Lung microvascular endothelial cell (primary cell): ENCODE measurements at places on chromosomes 4 and X.
A peak's percentile ranks its signal among the peaks of the same experiment; 100 is the strongest.

DNA sequence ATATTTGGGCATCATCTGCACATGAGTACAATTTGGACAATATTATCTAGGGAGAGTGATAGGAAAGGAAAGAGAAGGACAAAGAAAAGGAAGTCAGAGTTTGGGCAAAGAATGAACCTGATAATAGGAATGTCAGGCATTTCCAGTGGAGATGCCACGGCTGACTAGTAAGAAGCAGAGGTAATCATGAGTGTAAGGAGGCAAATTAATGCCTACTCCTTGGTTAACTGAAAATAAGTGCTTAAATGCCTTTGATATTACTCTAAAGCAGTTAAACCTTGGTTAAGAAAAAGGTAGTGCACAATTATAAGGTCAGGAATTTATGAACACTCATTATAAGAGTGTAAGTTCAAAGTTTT is 99.2 kb upstream of the DDIT4L start:
- no peak for DNase-seq

DNA sequence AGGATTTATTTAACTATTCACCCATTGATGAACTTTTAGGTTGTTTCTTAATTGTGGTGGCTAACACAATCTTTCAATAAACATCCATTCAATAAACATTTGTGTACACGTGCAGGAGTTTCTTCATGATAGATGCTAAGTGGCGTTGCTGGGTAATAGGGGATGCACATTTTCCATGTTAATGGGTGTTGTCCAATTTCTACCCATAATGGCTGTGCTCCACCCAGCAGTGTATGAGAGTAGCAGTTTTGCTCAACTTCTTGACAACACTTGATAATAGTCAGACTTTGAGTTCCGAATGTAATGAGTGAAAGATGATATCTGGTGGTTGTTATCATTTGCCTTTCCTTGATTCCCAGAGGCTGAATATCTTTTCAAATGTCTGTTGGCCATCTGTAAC is 104.7 kb downstream of the NHSL2 start:
- no peak for DNase-seq

DNA sequence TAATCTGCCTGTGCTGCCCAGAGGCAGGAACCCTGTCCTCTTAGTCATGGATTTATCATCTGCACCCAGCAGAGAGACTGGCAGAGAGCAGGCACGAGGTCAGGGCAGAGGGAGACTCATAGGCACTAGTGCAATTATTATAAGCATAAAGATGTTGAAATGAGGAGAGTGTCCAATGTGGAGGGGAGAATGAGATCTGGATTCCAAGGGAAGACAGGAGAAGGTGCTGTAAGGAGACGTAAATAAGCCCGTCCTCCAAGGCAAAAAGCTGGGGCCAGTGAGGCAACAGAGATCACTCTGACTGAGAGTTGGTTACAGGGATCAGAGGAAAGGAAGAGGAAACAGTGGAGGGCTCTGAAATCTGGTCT is 406.2 kb downstream of the MAPK10 start:
- no peak for DNase-seq

GRCh38 chr4:17817027-17817426 is 6.2 kb downstream of the NCAPG start:
- DNase-seq = peak; percentile 66

DNA sequence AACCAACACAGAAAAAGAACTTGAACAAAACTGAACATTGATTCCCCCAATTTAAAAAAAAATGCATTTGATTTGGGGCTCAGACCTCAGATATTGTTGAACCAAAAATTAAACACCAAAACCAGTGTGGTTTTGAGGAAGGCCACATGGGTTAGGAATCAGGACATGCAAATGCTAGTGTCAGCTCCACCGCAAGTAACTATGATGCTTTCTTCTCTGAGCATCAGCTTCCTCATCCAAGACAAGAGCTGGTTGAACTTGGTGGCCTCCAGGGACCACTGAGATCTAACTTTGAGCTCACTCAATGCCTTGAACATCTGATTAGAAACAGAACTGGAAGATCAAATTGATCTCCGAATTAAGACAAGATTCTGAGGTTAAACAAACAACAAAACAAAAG is 142.9 kb upstream of the NWD2 start:
- no peak for DNase-seq

GRCh38 chr4:38943343-38943742 is 75.7 kb downstream of the FAM114A1 start:
- DNase-seq = no peak

DNA sequence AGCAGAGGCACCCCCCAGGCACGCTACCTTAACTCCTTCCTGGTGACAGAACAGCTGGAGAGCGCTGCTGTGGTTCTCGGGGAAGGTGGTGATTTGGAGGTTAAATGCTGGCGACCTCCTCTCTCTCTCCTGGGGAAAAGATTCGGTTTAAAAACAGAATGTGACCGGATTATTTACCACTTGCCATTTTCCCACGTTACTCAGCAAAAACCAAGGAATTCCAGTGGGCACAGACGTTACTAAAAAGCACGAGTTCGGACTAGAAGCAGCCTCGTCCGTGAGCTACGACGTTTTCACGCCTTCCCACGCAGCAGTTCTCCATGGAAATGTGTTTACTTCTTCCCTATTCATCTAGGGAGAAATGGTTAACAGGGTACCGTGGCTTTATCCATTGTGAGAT is 32.3 kb upstream of the C4orf50 start:
- no peak for DNase-seq

DNA sequence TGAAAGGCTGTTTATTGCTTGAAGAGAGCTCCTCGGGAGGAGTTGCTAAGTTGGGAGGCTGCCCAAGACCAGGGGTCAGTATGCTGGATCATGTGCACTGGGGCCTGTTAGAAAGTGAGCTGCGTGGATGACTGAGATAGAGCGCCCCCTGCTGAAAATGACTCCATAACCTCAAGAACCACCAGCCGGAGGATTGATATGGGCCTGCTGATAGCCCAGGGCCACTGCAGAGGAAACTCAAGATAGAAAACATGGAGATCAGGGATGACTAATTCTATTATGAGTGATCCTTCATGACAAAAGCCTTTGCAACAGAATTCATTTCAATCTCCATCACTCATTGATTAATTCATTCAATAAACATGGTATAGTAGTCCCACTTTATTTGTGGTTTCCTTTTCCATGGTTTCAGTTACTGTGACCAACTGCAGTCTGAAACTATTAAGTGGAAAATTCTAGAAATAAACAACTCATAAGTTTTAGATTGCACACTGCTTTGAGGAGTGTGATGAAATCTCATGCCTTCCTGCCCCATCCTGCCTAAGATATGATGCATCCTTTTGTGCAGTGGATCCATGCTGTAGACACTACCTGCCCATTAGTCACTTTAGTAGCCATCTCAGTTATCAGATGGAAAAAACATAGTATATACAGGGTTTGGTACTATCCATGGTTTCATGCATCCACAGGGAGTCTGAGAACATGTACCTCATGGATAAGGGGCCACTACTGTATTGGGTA is 126.7 kb upstream of the MBNL3 start:
- DNase-seq = peak; percentile 63

GRCh38 chr4:82984459-82984858 is 26.2 kb downstream of the LIN54 start:
- peak; percentile 58 for DNase-seq

DNA sequence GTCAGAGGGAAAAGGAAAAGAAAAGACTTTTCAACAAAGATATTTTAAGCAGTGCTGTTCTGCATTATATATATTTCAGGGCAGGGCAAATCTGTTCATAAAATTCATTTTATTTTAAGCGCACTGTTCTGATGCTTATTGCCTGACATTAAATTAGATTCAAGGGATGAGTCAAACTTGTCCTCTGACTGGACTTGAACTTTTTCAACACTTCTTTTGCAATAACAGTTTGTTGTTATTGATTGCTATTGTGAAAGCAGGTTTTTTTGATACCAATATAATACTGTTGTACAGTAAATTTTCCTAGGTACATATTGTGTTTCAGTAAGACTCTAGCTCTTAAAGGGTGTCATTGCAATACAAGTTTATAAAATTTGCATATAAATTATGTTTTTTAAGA is 481.3 kb downstream of the NAF1 start:
- no peak for DNase-seq

DNA sequence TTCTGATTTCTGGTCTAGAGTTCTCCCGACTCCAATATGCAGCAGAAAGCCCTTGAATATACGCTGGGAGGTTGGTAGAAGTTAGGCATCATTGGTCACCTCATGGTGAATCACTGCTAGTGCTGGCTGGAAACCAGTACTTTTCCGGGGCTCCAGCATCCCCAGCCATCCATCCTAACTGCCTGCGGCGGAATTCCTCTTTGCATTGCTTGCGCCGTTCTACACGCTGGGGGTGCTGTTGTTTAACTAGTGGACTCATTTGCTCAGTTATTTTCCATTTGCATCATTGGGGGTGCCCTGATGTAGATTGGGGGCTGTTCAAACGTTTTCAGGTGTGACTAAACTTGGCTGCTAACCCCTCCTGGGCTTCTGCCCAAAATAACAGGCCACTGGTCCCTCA is 23.3 kb upstream of the GPR50 start:
- no peak for DNase-seq

DNA sequence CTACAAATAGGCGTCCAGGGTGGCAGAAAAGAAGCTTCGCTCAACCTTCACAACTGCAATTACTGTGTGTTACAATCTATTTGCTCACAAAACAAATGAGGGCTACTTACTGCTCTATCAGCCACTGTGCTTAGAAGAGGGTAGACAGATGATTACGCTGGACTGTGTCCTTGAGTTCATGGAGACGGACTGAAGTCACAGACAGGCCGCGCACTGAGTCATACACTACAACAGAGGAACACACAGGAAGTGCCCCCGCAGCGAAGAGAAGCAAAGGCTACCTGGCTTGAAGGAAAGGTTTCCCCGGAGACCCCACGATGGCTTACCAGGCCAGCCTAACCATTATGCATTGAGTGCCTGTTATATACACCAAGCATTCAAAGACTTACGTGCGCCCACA is 25.6 kb downstream of the FAT1 start:
- no peak for DNase-seq

DNA sequence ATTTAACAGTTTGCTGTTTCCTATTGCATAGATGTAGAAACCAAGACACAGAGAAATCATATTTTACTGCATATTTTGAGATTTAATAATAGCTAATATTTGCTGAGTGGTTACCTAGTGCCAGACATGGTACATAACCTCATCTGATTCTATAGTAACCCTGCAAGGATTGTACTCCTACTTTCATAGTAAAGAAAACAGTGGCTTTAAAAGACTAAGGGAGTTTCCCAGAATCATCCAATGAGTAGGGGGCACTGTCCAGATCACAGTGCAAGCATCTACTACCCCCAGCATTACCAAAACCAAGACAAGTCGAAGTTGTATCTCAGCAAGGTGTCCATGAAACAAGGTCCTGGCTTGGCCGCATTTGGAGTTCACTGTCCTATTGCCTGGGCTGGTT is 224.5 kb upstream of the TENM3 start:
- no peak for DNase-seq

DNA sequence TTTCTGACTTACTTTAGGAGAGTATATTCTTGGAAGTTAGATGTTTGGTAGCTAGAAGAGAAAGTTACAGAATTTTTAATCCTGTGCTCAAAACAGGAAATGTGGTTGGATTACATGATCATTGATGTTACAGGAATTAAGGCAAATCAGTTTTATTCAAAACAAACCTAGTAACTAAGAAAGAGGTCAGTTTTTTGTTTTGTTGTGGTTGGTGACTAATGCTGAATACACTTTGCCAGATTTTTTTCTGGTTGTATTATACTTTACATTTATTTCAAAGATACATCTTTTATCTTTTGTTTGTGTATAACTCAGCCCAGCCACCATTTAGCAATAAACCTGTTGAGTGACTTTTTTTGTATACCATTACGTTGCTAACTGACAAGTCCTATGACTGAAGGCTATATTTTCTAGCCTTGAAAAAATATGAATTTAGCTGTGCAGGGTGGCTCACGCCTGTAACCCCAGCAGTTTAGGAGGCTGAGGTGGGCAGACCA is 116.7 kb downstream of the KLHL8 start:
- DNase-seq = peak; percentile 64

DNA sequence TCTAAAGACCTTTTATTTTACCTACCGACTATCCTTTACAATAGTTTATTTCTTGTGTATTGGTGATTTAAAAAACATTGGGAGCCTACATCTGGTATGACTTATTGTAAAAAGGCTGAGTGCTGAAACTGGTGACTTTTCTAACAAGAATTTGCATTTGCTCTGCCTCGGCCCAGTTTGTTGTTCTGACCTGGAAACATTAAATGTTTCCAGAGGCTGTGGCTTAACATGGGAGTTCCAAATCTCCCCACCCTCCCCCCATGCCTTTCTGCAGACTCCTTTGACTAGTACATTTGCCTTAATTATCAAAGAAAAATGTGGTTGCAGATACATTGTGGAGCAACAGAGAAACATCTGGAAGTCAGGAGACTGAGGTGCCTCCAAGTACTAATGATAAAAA is 39.8 kb downstream of the SPCS3 start:
- DNase-seq = no peak

- no peak for DNase-seq
Measured at GRCh38 chr4:142567620-142568451, 278.3 kb downstream of the INPP4B start.

- no peak for DNase-seq
Measured at GRCh38 chr4:2390146-2390545, 28.3 kb downstream of the ZFYVE28 start.

GRCh38 chr4:63063760-63064159 is 1345.5 kb downstream of the TECRL start:
- DNase-seq = no peak

- peak; percentile 66 for DNase-seq
Measured at GRCh38 chr4:95165926-95166524, 382.7 kb downstream of the UNC5C start.

GRCh38 chr4:105837037-105837436 is 58.2 kb upstream of the NPNT start:
- DNase-seq = no peak

DNA sequence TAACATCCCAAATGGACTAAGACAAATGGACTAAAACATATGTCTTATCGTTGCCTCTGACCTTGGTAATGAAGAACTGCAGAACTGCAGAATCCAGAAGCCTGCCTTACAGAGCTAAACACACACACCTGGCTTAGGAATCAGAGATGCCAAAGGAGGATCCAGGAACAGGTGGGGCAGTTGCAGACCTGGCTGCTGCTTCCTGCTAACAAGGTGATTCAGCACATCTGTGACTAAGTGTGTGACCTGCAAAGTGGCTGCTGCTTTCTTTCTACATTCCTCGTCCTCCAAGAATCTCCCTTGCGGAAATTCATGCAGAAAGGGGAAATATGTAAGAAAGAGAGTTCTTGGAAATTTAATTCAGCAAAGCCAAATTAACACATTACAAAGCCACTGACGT is 96.8 kb upstream of the NLGN4X start:
- no peak for DNase-seq
